ENCODE measurements at places on chromosomes 3 and 15.

DNA sequence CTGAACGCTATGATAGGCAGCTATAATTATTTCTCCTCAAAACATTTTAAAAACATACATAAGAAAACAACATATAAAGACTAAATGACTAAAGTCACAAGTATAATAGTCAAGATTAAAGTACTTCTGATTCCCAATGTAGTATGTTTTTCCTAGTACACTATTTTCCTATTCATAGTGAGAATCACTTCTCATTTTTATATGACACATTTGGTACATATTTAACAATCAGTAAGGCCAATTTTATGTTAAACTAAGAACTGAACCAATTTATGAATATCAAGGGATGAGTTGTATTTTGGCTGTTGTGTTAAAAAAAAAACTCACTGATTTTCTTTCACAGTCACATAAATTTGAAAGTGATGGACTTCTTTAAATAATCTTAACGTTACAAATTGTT lies 79.7 kb downstream of the DENND4A start:
- DNase-seq = no peak

- no peak for DNase-seq
Measured at GRCh38 chr3:56681984-56682461, 1.0 kb downstream of the TASOR start.

GRCh38 chr3:10925436-10926255 lies 66.9 kb upstream of the SLC6A1 start:
- no peak for DNase-seq

DNA sequence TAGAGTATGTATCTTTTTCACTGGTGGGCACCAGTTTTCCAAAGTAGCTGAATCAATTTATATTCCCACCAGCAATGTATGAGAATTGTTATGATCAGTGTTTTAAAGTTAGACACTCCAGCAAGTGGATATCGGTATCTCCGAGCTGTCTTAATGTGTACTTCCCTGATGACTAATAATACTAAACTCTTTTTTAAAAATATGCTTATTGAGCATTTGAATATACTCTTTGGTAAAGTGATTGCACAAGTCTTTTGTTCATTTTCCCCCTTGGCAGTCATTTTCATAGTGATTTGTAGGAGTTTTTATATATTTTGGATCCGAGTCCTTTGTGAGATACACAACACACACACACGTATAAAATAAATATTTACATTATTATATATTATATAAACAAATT lies 12.5 kb upstream of the FEM1B start:
- DNase-seq = peak; percentile 38

DNA sequence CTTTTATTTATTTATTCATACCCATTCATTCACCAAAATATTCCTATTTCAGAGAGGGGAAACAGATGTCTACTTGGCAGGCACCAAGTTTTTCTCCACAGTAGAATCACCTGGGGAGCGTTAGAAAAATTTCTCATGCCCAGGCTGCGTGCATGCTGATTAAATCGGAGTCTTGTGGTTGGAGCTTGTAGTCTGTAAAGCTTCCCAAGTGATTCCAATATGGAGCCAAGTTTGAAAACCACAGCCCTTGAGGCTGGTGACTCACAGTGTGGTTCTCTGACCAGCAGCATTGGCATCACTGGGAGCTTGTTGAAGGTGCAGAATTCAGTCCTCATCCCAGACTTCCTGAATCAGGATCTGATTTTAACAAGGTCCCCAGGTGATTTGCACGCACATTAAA lies 49.7 kb downstream of the PDHB start:
- no peak for DNase-seq

DNA sequence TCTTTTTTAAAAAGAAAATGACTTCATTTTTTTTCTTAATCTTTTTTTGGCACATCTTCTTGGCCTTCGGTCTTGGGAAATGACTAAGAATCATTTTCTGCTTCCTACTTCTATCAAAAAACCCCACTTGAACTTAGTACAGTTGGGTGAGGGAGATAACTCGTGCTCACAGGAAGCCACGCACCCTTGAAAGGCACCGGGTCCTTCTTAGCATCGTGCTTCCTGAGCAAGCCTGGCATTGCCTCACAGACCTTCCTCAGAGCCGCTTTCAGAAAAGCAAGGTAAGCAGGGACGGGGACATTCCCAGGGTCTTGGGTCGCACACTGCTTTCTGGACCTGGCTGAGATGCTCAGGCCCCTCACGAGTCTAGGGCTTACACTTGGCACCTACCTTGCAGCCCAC lies at the start of gene CCR4:
CCR4 (plus strand) TSS at position 235 of the 402 bp plus-strand sequence. CDS start 1,779 bp downstream, outside the sequence.
- DNase-seq = peak; percentile 36

- DNase-seq = peak; percentile 63
Measured at GRCh38 chr3:4351164-4351855, 48.1 kb downstream of the SETMAR start.

- no peak for DNase-seq
Measured at GRCh38 chr3:31196881-31197364, 302.5 kb upstream of the GADL1 start.

- no peak for DNase-seq
Measured at GRCh38 chr3:177579419-177579818, 382.1 kb upstream of the TBL1XR1 start.

- no peak for DNase-seq
Measured at GRCh38 chr3:141414800-141415462, 46.6 kb downstream of the ZBTB38 start.

Measured in inflammatory macrophage treated with lipopolysaccharide for 1 hour (primary cell).